ENCODE measurements at places on chromosomes 6 and 20.

GRCh38 chr6:122676688-122677087, 66.5 kb downstream of the PKIB start:
- no peak for DNase-seq

DNA sequence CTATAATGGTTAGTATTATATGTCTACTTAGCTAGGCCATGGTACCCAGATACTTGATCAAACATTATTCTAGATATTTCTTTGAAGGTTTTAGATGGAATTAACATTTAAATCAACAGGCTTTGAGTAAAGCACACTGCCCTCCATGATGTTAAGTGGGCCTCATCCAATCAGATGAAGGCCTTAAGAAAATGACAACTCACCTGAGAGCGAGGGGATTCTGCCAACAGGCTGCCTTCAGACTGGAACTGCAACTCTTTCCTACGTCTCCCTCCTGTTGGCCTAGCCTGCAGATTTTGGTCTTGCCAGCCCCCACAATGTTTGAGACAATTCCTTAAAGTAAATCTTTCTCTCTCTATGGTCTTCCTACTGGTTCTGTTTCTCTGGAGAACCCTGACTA, 137.3 kb downstream of the AHI1 start:
- no peak for DNase-seq

DNA sequence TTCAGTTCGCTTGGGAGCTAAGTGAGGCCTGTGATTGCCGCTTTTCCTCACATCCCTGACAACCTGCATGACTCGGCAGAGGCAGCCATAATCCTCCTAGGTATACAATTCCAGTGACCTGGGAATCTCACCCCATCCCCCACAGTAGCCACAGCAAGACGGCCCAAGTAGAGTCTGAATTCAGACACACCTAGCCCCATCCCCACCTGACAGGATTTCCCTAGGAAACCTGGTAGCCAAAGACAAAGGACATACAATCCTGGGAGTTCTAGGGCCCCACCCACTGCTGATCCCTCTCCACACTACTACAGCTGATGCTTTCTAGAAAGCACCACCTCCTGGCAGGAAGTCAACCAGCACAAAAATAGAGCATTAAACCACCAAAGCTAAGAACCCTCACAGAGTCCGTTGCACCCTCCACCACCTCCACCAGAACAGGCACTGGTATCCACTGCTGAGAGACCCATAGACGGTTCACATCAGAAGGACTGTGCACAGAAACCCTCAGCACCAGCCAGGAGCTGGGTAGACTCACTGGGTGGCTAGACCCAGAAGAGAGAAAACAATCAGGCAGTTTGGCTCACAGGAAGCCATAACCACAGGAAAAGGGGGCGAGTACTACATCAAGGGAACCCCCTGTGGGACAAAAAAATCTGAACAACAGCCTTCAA, 17.9 kb upstream of the RUNX2 start:
- no peak for DNase-seq

- DNase-seq, result no peak
These were observed 92.7 kb downstream of the AGPAT4 start for GRCh38 chr6:161181121-161181520.

- peak; percentile 21 for DNase-seq
These were observed 644 bp downstream of the RBL1 start for GRCh38 chr20:37095108-37095598.

DNA sequence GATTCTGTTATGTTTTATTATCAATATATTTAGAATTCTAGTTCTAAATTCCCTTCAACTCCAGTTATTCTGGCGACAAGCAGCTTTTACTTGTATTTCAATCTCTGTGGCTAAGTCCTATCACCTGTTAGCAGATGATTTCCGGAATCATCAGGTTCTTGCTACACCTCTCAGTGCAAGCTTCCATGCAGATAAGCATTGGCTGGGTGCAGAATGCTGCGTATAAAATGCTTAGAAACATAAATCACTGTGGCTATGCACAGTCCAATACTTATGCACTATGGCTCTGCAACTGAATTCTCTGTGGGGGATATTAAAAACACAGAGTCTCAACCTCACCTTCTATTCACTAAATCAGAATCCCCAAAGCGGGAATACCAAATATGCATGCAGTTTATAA, 720.0 kb downstream of the EYS start:
- no peak for DNase-seq

DNA sequence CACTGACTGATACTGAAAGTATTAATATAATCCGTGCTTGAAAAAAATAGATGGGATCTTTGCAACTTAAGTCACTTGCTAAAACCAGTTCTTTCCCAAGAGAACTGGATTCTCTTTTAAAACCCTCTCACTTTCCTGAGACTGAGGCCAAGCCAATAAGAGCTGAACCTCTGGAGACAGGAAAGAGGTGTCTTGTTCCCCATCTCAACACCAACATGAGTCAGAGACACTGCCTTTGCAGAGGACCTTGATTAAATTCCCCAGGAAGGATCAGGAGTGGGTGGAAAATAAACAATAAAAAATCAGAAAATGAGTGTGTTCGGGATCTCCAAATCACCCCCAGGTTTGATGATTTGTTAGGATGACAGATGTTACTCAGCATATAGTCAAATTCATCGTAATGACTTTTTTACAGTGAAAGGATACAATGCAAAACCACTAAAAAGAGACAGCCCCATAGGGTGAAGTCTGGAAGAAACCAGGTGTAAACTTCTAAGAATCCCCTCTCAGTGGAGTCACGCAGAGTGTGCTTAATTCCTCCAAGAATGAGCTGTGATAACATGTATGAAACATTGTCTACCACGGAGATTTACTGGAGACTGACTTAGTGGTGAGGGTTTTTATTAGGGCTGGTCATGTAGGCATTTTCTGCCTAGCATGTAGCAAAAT, 122.8 kb upstream of the BEND3 start:
- DNase-seq, result no peak

GRCh38 chr6:142088858-142089216, 43.9 kb upstream of the GJE1 start:
- no peak for DNase-seq

DNA sequence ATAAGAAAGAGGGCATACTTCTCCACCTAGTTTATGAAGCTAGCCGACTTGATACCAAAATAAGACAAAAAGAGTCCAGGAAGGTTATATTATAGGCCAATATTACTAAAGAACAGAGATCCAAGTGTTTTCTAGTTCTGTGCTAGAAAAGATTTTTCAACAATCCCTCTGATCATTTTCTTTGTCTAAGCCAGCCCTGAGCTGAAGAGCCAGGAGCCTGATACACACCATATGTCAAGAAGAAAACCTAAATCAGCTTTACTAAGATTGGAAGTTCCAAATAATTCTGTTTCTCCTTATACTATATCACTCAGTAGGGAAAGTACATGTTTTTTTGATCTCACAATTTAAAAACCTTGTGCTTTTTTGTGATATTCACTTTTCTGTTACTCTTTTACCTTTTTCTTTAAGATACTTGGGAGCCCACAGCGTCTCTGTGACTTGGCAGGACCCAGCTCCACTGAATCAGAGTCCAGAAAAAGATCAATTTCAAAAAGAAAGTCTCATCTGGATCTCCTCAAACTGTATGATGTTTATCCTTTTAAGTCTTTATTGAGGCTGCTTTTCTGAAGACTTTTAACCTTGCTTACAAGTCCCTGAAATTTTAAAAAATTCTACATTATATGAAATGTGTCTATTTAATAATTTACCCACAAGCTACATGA, 43.0 kb upstream of the PBOV1 start:
- no peak for DNase-seq

DNA sequence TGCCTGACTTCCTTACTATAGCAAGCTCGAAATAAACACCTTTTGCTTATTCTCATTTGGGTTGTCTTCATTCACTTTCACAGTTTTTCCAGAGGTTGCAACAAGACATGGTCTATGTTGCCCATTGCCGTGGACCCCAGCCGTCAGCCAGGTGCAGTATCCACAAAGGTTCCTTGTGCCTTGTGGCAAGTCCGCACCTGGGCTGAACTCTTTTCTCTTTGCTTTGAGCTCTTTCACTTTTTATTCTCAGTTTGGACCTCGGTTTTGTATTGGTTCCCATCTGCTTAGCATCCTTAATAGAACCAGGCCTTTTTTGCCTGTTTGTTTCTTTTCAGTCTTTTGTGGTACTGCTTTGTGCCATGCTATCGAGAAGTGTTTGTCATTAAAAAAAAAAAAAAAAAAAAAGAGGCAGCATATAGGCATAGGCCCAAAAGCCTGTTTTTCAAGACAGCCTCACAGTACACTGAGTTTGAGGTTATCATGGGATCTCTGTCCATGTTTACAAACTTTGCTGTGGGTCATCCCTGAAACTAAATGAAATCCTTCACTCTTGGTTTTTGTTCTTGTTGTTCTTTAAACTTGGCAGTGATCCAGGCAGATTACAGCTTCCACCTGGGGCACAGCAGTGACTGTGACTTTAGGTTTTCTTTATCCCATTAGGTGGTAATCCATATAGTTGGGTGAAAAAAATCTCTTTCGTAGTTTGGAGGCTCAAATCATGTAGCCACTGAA, 33.3 kb downstream of the GSTA3 start:
- DNase-seq, result no peak

DNA sequence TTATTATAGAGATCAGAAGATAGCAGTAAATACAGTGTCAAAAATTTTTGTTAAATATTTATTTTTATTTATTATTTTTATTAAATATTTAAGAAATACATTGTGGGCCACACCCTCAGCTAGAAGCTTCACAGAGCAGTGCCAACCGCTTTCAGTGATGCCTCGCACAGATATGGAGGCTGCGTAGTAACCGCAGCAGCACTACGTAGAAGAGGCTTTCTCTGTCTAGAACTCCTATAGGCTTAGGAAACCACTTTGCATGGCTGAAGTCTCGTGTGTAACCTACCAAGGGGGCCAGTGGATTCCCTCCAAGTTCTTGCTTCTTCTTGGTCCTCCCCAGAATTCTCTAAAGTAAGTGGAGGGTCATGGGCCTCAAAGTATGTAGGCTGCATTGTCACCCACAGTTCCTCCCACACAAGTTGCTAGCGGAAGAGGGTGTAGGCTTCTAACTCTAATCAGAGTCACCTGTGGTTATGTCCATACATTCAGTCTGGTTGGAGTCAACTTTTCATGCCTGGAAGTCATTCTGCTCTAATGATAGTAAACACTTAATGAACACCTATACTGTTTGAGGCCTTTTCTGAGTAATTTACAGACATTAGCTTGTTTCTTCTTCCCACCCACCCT, 285.6 kb downstream of the CDKAL1 start:
- no peak for DNase-seq

GRCh38 chr20:18511571-18511970, 3.8 kb downstream of the SEC23B start:
- no peak for DNase-seq

GRCh38 chr6:70864401-70864800, 92.5 kb downstream of the B3GAT2 start:
- no peak for DNase-seq

- DNase-seq, result no peak
These were observed 39.4 kb upstream of the PMEPA1 start for GRCh38 chr20:57749131-57749690.

GRCh38 chr6:162181741-162182401, 545.7 kb downstream of the PRKN start:
- no peak for DNase-seq

GRCh38 chr6:138240476-138241245, 22.4 kb upstream of the PBOV1 start:
- DNase-seq, result no peak

DNA sequence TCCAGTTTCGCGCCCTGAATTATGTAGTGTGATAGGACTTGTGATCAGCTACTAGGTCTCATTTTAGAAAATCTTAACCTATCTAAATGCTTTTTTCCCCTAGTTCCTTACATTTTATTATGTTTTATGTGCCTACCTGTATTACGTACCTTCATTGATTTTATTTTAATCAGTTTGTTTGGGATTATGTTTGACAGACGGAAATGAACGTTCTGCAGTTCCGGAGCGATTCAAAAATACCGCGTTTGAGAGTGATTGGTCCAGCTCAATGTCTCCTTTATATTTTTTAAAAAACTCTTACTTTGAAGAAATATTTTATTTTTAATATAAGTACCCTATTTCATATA, 114.3 kb upstream of the BTN3A2 start:
- DNase-seq, result no peak

DNA sequence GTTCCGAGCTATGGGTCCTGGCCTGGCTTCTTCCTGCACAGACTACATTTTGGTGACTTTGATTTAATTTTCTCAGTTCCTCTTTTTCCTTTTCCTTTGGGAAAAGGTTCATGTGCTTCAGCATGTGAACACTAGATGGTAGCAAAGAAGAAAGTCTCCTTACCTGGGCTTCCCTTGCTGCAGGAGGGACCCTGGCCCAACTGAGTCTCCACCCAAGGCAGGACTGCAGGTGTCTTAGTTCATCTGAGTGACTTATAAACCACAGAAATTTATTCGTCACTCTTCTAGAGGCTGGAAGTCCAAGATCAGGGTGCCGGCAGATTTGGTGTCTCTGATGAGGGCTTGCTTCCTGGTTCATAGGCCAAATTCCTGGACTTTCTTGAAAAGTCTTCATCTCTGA, 163.2 kb downstream of the SYCP2 start:
- no peak for DNase-seq

DNA sequence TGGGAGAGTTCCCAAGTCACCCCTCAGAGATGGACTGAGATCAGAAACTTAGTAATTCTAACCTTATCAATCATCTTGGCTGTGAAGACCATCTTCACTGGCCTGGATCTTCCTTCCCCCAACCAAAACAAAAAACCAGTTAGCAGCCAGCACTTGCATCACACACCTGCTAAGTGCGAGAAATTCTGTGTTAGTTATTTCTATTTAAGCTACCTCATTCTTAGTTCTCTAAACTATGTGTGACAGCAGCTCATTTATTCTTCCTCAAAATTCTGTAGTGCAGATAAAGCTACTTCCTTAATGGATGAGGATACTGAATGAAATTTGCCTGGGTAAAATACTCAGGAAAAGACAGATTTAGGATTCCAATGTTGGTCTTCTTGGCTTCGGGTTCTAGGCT, 18.2 kb upstream of the TAGAP start:
- no peak for DNase-seq

- no peak for DNase-seq
These were observed 93.3 kb downstream of the PERP start for GRCh38 chr6:138013959-138014358.

- no peak for DNase-seq
These were observed 302.2 kb downstream of the QKI start for GRCh38 chr6:163716690-163717089.

- peak; percentile 89 for DNase-seq
These were observed 393 bp downstream of the BCLAF1 start for GRCh38 chr6:136289327-136289578.

DNA sequence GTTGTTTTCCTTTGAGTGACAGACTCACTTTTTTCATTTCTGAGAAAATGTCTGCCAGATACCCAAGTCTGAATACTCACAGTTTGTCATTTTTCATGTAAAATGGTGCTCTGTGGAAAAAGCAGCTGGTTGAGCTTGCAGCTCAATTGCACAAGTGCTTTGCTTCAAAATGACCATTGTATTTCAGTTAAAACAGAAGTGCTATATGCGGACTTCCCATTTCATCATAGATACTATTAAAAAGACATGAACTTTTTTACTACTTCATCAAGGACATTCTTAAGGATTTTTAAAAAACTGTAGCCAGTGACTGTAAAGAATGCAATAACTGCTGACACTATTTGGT, 61.5 kb downstream of the KCNS1 start:
- no peak for DNase-seq

- DNase-seq, result no peak
These were observed 81.4 kb downstream of the TSHZ2 start for GRCh38 chr20:53053595-53053994.

- DNase-seq, result no peak
These were observed 32.9 kb upstream of the TCF21 start for GRCh38 chr6:133855991-133856370.
